ENCODE measurements at places on chromosomes 11 and 22. TPM values are rescaled to one million over a fixed set of nuclear protein-coding genes. Genes with fewer than 3 reads are reported as not detected.

RGL4 gene
- not detected for total RNA-seq

MMP27 gene
- not detected for total RNA-seq

FERMT3 gene
- total RNA-seq: 2.3 TPM

FAM227A gene
- total RNA-seq: 0.66 TPM

C22orf31 gene
- not detected for total RNA-seq

DGCR6 gene
- 1.7 TPM for total RNA-seq

All from A549 treated with AZD2906 at 1 μM for 4 hours (cell line).